ENCODE measurements at places on chromosomes 2 and 18.
A peak's percentile ranks its signal among the peaks of the same experiment; 100 is the strongest.

GRCh38 chr2:179201869-179202268 is 62.8 kb downstream of the SESTD1 start:
- DNase-seq: no peak

DNA sequence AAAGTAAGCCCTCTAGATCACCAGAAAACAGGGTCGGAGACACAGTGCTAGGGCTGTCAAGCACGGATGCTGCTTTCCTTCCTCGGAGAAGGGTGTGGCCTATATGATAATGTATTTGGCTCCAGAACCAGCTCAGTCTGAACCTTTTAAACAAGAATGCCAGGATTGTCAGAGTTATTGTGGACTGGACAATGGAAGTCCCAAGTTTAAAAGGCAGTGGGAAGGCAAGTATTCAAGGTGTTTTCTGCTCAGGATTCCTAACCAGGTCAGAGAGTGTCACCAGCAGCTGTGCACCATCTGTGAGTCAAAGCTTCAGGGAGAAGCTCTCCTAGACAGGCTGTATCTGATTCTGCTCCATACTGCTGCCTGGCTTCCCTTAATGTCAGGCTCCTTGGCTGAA is 94.8 kb downstream of the SPOPL start:
- DNase-seq: no peak

DNA sequence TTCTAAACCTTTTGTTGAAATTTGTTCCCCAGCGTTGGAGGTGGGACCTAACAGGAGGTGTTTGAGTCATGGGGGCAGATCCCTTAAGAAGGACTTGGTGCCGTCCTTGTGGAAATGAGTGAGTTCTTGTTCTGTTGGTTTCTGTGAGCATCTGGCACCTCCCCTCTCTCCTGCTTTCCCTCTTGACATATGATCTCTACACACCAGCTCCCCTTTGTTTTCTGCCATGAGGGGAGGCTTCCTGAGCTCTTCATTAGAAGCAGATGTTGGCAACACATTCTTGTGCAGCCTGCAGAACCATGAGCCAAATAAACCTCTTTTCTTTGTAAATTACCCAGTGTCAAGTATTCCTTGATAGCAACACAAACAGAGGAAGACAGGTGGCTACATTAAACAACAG is 23.8 kb downstream of the NABP1 start:
- DNase-seq: no peak

GRCh38 chr18:59851784-59852399 is 47.9 kb upstream of the PMAIP1 start:
- DNase-seq: no peak

- DNase-seq: no peak
Measured at GRCh38 chr2:47354013-47354847, 48.7 kb upstream of the MSH2 start.

DNA sequence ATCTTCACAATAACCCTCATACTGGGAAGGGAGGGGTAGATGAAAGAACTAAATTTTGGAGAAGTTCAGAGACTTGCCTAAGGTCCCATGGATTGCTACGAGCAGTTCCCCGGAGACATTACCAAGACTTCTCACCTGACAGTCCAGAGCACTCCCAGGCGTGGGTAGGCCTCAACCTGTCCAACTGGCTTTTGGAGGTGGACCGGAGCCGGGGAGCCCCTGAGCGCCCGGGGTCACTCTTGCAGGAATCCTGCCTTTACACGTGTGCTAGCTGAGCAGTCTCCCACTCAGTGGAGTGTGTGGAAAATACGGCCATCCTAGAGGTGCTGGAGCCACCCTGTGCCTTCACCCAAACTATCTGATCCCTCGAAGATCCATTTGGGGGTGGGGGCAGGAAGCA is 8.0 kb downstream of the POMC start:
- no peak for DNase-seq

GRCh38 chr2:3494984-3495666 is 24.2 kb downstream of the ADI1 start:
- no peak for DNase-seq

GRCh38 chr18:79516441-79516931 is 120.8 kb downstream of the NFATC1 start:
- no peak for DNase-seq

GRCh38 chr18:36829362-36830157 is 633 bp downstream of the KIAA1328 start:
- no peak for DNase-seq

DNA sequence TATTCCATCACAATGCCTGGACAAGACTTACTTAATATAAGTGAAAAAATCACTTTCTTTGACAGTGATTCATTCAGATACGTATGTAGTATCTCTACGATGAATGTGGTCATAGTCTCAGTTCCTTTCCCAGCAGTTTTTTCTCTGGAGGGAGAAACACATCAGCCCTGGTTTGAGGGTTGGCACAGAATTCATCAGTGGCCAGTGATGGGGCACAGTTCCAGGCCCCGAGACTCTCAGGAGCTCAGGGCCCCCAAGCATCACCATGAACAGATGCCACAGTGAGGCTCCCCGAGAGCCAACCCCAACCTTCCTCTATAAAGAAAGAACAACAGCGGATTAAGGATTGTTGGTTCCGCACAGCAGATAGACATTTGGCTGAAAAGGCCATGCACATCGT is 12.5 kb downstream of the PRKAG3 start:
- DNase-seq: no peak

- DNase-seq: no peak
Measured at GRCh38 chr2:192288295-192288694, 93.6 kb upstream of the TMEFF2 start.

DNA sequence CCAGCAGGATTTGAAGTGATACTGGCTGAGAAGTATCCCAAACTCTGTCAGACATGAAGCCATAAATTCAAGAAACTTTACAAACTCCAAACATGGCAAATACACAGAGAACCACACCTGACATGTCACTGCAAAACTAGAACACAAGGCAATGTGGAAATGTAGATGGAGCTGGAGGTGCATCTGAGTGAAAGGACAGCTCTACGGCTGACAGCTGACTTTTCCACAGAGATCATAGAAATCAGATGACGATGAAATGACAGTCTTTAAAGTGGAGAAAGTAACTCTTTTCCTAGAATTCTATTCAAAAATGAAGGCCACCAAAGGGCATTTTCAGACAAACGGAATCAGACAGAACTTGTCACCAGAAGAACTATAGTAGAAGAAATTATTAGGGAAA is 97.5 kb downstream of the LDLRAD4 start:
- no peak for DNase-seq

DNA sequence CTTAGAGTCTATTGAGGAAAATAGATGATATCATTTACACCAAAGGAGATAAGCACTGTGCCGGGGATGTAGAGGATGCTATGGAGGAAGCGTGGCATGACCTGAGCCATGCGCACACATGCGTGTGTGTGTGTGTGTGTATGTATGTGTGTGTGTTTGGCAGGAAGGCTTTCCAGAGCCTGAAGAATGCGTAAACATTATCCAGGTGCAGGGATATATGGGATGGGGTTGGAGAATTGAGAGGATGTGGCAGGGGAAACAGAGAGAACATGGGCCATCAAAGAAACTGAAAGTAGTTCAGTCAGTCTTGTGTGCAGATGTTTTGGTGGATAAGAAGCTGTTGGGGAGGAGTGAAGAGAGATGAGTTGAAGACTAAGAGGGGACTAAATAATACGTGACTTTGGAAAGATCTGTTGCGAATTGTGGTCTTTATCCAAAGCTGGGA is 9.3 kb upstream of the STAT1 start:
- no peak for DNase-seq

DNA sequence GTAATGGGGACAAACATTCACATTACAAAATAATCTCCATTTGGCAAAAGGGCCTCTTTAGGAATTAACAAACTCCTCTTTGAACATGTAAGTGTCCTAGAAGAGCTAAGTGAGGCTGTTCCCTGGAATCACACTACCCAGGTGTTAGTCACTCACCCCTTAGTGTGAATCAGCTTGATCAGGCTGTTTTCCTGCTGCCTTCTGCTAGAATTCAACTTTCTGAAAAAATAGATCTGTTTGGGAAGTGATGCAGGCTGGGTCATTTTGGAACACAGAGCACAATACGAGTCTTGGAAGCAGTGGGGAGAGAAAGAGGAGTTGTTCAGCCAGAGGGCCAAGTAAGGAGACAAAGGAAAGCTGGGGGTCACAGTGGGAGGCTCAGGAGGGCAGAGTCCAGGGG is 40.0 kb downstream of the TTC32 start:
- no peak for DNase-seq

GRCh38 chr2:238727585-238728329 is 120.1 kb upstream of the TWIST2 start:
- no peak for DNase-seq

DNA sequence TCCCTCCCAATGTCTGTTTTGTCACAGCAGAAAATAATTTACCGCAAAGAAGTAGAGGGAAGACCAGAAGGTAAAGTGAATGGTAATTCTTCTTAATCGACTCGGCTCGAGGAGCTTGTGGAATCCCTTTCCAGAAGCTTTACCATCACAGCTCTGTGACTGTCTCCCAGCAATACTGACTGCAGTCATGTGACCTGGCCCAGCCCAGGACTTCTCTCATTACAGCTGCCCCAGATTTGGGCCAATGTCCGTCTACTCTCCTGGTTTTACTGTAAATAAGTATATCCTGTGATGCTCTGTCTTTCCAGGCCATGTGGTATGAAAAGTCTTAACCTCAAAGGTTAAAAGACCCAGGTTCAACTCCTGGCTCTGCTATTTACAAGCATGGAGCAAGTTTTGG is 18.9 kb upstream of the ELOA2 start:
- DNase-seq: no peak

- DNase-seq: no peak
Measured at GRCh38 chr18:78425019-78425412, 554.6 kb upstream of the SALL3 start.

GRCh38 chr2:72533765-72534164 is 292.1 kb downstream of the EXOC6B start:
- DNase-seq: no peak

DNA sequence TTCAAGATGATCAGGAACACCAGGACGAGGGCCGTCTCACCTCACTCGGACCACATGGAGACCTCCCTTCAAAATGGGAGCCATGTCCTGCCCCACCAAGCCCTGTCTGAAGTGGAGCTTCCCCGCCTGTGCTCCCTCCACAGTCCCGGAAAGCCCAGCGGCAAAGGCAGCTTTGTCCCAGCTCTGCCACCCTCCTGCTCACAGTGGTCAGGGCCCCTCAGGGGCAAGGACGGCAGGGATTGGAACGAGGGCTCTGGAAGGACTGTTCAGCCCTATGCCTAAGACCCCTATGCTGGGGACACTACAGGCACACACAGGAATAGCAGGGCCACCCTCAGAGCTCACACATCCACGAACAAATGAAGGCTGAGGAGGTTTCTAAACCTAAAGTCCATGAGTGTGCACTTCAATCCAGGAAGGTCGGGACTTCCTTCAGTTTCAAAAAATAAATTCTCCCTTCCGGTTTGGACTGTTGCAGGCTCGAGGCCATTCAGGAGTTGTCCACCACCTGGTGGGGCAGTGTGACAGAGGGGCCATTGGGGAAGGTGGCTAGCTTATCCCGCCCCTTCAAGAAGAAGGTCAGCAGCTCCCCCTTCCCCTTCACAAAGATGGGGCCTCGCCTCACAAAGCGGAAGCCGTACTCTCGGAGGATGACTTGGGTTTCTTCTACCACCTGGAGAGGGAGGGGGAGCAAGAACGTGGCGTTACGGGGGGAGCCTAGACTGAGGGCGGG is 26.4 kb downstream of the CENPO start:
- DNase-seq: no peak

GRCh38 chr2:41375901-41376300 is 671.9 kb upstream of the PKDCC start:
- no peak for DNase-seq

- no peak for DNase-seq
Measured at GRCh38 chr2:230864605-230865306, at the start of gene ITM2C. TSS of gene ITM2C (plus strand) at chr2:230864942. CDS start at chr2:230865026, 84 bp downstream.

GRCh38 chr2:108271691-108272253 is 16.9 kb upstream of the SULT1C2 start:
- no peak for DNase-seq

DNA sequence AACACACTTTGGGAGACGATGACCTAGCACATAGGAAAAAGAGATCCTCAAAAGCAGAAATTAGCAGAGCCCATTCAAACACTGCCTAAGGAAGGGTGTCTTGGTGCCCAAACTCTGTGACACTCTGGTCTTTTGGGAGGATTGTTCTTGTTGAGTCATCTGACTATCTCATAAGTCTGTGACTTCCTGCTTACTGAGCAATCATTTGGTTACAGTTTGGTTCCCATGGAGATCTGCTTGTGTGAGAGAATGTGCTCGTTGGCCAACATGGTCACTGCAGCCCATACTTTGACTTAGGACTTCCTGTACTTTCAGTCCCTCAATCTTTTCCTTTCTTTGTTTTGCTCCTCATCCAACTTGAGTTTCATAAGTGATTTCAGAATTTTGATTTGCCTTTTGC is 602.9 kb downstream of the NYAP2 start:
- DNase-seq: no peak

DNA sequence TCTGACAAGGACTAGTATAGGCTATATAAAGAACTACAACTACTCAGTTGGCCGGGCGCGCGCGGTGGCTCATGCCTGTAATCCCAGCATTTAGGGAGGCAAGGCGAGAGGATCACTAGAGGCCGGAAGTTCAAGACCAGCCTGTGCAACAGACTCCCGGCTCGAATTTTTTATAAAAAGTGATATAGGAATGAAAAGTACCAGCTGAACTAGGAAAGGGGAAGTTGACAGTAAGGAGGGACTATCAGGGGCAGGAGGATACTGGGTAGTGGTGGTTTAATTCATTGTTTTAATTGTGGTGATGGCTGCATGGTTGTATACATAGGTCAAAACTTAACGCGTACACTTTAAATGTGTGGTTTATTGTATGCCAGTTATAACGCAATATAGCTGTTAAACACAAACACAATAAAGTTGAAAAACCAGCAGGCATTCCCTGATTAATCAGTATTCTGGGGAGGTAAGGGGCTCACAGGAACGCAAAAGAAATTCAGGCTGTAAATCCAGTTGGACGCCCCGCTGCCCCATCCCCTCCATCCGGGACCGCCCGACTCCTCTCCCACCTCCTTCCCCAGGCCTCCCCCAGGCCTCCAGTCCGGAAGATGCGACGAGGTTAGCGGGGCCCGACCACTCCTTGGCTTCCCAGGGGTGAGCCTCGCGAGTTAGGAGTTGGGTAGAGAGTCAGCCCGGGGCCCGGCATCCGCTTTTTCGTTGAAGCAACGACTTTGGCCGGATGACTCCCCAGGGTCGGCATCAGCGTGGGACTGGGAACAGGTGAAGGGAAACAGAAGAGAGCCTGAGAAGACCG is 746 bp upstream of the POLR1B start:
- peak; percentile 22 for DNase-seq

GRCh38 chr18:13616525-13617035 is 109.8 kb downstream of the FAM210A start:
- no peak for DNase-seq

DNA sequence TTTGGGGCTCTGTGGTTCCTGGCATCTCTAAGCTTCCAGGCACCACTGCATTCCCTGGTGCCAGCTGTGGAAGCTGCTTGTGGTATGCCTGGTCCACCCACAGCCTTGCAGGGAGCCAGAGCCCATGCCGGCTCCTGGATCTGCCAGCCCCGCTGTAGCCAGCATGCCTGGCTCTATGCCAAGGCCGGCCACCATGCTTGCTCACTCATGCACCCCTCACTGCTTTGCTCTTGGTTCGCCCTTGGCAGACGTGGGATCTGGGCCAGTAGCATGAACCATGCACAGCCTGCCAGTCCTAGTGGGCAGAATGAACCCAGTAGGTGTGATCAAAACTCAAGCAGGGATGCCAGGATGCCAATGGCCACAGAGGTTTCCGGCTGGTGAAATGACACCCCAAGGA is 634.2 kb upstream of the TMEFF2 start:
- DNase-seq: no peak

- DNase-seq: no peak
Measured at GRCh38 chr18:6281874-6282273, 132.8 kb downstream of the L3MBTL4 start.
